A172 (cell line): ENCODE measurements at places on chromosomes 3 and 15. TPM values are rescaled to one million over a fixed set of nuclear protein-coding genes. Genes with fewer than 3 reads are reported as not detected.

DNA sequence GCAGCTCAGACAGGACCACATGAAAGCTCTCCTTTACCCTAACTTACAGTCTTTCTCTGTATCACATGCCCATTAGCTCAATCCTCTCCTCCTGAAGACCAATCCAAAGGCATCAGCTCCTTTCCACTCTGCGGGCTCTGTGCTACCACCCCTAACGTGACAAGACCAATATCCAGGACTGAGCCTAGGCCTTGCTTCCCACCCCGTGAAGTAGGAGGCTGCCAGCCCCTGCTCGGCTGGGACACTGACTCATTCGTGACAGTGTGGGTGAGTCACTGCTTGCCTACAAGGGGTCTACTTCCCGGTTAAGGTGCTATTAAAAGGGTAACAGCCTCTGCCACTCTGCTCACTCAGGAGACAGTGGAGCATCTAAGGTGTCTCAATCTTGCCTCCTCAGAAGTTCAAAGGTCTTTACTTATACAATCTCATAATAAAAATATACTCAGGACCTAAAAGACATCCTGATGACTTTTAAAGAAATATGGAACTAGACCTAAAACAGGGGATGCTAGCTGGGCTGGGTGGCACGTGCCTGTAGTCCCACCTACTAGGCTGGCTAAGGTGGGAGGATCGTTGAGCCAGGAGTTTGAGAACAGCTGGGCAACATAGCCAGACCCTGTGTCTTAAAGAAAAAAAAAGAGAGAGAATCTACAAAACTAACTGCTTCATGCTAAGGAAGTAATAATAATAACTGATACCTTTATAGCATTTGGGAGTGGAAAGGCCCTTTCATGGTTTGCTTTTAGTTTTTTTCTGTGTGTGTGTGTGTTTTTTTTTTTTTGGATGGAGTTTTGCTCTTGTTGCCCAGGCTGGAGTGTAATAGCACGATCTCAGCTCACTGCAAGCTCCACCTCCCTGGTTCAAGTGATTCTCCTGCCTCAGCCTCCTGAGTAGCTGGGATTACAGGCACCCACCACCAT lies 55.0 kb downstream of the TMEM44 start:
- DNase-seq, result peak; percentile 96

DNA sequence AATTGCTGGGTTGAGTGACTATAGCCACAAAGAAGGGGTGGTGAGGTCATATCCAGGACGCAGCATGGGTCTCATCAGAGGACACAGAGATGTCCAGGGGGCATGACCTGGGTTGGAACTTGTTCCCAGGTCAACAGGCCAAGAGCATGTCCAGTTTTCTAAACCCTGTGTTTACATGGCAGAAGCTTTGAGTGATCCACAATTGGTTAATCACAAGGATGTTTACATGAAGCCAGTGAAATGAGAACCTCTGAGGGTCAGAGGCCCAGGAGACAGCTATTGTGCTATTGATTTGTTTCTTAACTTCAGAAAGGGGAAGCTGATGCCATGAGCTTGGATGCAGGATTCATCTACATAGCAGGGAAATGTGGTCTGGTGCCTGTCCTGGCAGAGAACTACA lies 42.2 kb upstream of the TOPBP1 start:
- DNase-seq, result no peak

- no peak for DNase-seq
These were observed 127.3 kb upstream of the THBS1 start for GRCh38 chr15:39453620-39454019.

DNA sequence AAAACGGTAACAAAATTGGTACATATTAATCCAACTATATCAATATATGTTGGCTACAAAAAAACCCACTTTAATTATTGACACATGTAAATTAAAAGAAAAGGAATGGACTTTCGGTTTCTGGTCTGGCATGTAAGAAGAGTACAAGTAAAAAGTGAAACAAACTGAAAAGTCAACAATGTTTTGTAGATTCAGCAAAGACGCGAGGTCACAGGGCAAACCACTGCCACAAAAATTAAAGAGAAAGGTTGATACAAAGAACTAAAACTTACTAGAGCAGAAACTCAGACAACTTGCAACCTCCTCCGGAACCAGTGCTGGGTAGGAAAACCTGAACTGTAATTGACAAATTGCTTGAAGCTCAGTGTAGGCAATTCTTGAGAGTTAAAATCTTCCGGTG lies 110.6 kb upstream of the ARPP21 start:
- no peak for DNase-seq

DNA sequence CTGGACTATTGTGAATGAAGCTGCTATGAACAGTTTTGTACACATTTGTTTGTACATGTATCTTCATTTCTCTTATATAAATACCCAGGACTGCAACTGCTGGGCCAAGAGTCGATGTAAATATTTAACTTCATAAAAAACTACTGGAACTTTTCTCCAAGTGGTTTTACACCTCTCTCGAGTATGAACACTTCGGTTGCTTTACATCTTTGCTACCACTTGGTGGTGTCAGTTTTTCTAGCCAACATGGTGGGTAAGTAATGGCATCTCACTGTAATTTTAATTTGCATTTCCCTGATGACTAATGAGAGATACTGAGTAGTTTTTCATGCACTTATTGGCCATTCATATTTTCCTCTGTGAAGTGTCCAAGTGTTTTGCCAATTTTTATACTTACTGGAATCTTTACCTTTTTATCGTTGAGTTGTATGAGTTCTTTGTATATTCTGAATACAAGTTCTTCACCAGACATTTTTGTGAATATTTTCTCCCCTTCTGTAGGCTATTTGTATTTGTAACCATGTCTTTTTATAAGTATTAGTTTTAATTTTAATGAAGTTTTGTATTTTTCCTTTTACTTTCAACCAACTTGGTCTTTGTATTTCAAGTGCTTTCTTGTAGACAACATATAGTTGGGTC lies 44.4 kb downstream of the PCOLCE2 start:
- DNase-seq, result peak; percentile 53

DNA sequence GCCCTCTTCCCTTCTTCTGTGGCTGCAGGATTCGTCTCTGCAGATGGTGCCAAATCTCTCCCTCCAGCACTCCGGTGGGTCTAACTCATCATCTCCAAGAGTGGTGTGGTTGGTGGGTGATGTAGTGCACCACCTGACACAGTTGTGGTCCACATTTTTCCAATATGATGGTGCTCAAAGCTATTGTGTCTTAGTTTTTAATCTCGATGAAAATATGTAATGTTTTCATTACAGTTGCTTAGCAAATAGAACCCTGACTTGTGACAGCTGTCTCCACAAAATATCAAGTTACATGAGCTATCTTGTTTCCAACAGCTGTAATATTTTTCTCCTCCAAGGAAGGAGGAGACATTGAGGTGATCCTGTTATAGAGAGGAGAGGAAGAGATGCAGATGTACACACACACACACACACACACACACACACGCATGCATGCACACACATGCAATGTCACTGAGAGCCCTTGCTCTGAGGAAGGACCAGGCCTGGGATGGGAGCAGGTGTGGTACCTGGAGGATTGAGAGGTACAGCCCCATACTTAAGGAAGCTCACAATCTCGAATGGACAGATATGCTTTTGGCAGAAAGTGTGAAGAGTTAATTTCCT lies 15.7 kb upstream of the ESYT3 start:
- no peak for DNase-seq

GRCh38 chr15:75727031-75727531 lies 14.4 kb upstream of the CSPG4 start:
- no peak for DNase-seq

GRCh38 chr3:89184151-89184995 lies 77.0 kb downstream of the EPHA3 start:
- DNase-seq, result no peak

DNA sequence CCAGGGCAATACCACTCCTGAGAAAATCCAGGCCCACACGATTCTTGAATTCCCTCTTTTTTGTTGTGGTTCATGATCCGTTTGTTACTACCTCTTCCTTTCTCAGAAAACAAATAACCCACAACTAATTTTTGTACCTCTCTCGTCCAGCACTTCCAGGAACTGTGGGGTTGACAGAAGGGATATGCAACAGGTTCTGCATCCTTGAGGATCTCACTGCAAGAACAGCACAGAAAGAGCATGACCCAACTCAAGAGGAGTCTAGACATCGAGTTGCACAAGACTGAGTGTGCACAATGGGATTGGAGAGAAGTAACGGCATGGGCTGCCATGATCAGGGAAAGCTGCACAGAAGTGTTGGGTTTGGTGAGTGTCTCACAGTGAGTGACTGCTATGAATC lies 533.3 kb downstream of the SOX2 start:
- no peak for DNase-seq

DNA sequence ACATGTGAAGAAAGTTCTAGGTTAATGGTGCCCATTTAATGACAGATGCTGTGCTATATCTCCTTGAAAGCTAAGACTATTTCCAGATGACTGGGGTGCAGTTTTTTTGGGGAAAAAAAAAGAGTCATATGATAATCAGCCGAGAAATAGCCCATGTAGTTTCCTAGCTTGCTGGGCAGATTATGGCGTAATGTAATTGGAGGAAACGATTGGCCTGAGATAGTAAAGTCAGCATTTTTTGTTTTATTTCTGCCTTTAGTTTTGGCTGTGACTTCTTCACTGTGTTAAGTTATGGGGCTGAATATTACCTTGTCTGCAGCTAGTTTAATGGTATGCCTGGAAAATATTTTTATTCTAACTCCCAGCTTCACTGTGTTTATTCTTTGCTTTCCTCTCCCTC lies 24.0 kb downstream of the PDHB start:
- no peak for DNase-seq

The CEMIP gene
- 7.3 and 18.1 TPM in 2 replicates for total RNA-seq

DNA sequence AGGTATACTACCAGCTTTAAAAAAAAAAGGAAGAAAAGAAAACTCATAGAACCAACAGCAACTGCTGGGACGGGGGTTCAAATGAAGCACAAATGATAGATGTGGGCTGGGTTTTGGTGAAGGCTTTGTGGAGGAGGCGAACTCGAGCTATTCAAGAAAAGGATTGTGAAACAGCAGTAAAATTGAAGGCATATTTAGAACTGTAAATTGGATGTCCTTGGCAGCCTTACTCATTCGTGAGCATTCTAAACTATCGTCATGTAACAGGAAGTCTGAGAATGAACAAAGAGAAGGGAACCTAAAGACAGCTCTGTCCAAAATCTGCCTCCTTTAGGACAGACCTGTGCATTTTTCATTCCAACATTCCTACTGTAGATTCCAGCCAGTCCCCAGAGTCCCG lies 97.8 kb downstream of the LARS2 start:
- no peak for DNase-seq

The RPL4 gene
- 2,139 and 2,612 TPM in 2 replicates for total RNA-seq

The HYAL1 gene
- 0.72 and 2.3 TPM in 2 replicates for total RNA-seq
